ENCODE measurements at places on chromosomes 2 and 18.

GRCh38 chr2:161172901-161173540, 12.8 kb downstream of the TANK start:
- DNase-seq = no peak

GRCh38 chr2:217360781-217361482, 501.1 kb upstream of the TNP1 start:
- no peak for DNase-seq

- no peak for DNase-seq
Observed at GRCh38 chr18:63311118-63312018, 8.2 kb downstream of the BCL2 start.

DNA sequence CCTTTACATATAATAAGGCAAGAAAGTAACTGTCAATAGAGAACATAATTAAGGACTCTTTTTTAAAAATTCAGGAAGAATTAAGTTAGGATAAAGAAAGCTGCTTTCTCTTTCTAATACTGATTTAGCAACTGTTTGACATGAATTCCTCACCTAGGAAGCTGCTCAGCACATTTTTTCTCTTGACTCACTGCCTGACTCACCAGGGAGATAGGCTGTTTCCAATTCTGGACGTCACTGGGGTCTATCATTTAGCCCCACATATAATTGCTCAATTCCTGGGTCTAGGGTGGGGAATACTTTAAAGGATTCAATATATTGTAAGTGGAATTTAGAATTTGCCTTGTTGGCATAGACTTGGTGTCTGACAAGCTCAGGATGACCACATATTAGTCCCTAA, 50.8 kb upstream of the UGP2 start:
- no peak for DNase-seq

DNA sequence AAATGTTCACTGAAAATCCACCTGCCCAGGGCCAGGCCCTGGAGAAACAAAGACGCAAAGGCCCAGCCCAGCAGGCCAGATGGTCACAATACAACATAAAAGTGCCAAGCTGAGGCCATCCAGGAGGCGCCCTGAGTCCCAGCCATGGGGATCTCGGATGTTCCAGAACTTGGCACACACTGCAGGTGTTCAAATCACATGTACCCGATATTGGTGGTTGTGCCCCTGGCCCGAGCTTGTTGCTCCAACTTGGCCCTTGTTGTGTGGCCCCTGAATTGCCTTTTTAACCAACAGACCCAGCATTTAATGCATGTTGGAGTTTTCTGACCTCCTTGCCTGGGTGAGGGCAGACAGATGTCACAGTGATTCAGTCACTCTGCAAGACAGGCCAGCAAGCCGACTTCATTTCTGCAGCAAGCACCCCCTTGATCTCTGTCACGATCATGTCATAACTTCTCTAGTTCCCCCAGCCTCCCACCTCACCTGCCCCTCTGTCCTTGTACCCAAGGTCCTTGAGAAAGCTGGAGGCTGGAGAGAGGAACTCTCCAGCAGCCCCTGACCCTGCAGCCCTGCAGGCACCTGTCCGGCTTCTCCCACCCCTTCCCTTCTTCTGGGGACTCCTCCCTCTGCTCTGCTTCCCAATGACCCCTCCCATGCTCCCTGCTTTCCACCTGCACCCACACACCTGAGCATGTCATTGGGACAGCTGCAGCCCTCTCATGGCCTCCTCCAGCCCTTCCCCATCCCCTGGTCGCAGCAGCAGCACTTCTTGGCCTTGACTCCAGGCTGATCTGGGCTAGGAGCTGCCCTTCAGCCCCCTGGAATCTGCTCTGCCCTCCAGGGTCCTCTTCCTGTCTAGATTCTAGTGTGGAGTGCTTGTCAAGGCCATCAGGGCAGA, 9.1 kb downstream of the NGEF start:
- no peak for DNase-seq

Data from substantia nigra (tissue), 51 donors.